ENCODE measurements at places on chromosomes 12 and 14. TPM values are rescaled to one million over a fixed set of nuclear protein-coding genes. Genes with fewer than 3 reads are reported as not detected.

KDM2B gene
- total RNA-seq = 59.8 TPM

NTN4 gene
- 0.25 TPM for total RNA-seq

DNA sequence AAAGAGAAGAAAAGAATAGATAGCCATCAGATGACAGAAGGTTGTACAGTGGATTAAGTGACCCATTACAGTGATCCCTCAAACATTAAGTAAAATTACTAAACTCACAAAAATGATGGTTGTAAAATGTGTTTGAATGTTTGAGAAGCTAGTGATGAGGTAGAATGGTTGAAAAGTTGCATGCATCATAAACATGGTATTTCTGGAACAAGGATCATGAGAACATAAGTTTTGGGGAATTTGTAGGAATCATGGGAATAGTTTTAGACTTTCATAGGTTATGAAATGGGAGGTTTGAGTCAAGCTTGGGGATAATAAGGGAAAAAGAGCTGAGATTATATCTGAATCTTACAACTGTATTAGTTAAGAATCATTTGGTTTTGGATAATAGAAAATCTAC is 34.1 kb upstream of the NEDD1 start:
- H3K36me3 ChIP-seq = no peaks in the 10 kb centered on the region
- H3K4me1 ChIP-seq = no peaks in the 10 kb centered on the region
- no peak overlapping the region for H3K4me3 ChIP-seq
- DNase-seq = no peak
- H3K27me3 ChIP-seq = peaks cover 1% of the 10 kb centered on the region

HHIPL1 gene
- 0.10 TPM for total RNA-seq

DNA sequence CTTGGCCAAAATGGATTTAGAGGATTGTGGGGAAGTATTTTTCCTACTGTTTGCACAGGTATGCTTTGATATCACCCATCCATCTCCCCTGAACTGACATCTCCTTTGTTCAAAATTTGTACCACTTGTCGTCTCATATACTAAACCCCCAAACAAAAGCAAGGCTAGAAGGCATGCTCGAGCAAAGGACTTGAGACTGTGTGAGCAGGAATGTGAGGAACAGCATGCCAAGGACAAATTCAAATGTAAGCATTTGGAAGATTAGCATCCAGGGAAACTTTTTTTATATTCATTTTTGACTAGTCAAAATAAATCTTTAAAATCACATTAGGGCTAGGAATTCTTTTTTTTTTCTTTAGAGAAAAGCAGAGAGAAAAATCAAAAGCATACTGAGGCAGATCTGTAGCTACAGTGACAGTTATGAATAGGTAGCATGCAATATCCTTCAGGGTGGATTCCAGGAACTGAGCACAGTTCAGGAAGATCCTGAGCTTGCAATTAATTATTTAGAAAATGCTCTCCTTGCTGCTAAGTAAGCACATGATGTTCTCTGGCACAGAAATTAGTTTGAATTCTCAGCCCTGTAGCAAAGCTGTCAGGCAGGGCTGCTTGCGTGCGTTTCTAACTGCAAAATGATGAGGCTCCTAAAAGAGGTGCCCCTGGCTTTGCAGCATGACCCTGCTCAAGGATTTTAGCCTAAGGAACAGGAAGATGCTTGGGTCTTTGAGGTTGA is 327.7 kb downstream of the LRIG3 start:
- no peaks in the 10 kb centered on the region for H3K4me1 ChIP-seq
- H3K36me3 ChIP-seq = no peaks in the 10 kb centered on the region
- DNase-seq = no peak
- no peaks in the 10 kb centered on the region for H3K27me3 ChIP-seq
- H3K4me3 ChIP-seq = no peak overlapping the region
- no peak overlapping the region for H3K27ac ChIP-seq

- no peak overlapping the region for H3K27ac ChIP-seq
- no peak for DNase-seq
- H3K4me3 ChIP-seq = no peak overlapping the region
- H3K36me3 ChIP-seq = no peaks in the 10 kb centered on the region
- H3K4me1 ChIP-seq = peaks cover 5% of the 10 kb centered on the region
Observed at GRCh38 chr12:64253356-64253755, 31.3 kb upstream of the KICS2 start.

GRCh38 chr12:6235499-6235898 is 35.3 kb downstream of the CD9 start:
- peaks cover 9% of the 10 kb centered on the region for H3K4me1 ChIP-seq
- no peaks in the 10 kb centered on the region for H3K36me3 ChIP-seq
- H3K4me3 ChIP-seq = no peak overlapping the region
- H3K27ac ChIP-seq = no peak overlapping the region
- DNase-seq = no peak
- H3K27me3 ChIP-seq = peaks cover 10% of the 10 kb centered on the region

- peak within 1 kb of the TSS; percentile 84 for H3K27ac ChIP-seq
- H3K4me1 ChIP-seq = peaks cover 80% of the 10 kb centered on the region
- H3K4me3 ChIP-seq = peak within 1 kb of the TSS; percentile 86
- peaks cover 13% of the 10 kb centered on the region for H3K27me3 ChIP-seq
Observed at GRCh38 chr14:64704143-64704742, at the start of gene PLEKHG3. TSS of gene PLEKHG3 (plus strand) at chr14:64704424. CDS start at chr14:64727632, 23,208 bp downstream.

KRT82 gene
- total RNA-seq = not detected

- H3K27ac ChIP-seq = no peak overlapping the region
- H3K4me3 ChIP-seq = peak overlapping the region; percentile 24
- H3K36me3 ChIP-seq = no peaks in the 10 kb centered on the region
- DNase-seq = no peak
Observed at GRCh38 chr12:57248934-57249742, 1.8 kb downstream of the STAC3 start.

DNA sequence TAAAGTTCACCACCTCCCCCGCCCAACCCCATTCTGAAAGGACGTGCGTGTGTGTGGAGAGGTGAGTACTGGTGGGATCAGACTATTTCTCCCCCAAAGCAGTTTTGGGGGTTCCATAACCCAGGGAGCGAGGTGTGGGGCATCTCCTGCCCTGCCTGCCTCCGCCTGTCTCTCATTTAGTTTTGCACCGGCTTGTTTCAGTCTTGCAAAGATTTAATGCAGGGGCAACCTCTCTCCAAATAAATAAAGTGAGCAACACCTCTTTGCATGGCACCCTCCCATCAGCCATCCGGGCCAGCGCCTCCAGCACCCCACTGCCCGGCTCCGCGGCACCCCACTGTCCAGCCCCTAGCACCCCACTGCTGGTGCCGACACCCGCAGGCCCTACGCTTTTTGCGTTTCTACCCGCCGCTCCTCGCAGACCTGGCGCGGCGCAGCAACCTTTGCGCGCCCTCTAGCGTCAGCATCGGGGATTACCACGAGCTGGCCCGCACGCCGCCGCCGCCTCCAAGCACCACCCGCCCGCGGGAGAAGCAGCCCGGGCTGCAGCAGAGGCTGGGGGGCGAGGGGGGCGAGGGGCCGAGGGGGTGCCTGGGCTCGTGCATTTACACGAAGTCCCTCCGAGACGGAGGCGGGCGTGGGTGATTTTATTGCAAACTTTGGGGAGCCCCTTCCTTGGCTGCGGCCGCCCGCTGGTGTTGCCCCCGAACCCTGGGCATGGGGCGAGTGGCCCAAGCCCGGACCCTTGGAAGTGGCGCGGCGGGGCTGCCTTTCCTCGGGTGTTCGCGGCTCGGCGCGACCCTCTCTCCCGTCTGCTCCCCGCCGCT is 55.8 kb upstream of the VRK1 start:
- H3K36me3 ChIP-seq = no peaks in the 10 kb centered on the region
- peaks cover 10% of the 10 kb centered on the region for H3K4me1 ChIP-seq
- H3K27me3 ChIP-seq = peaks cover 67% of the 10 kb centered on the region
- H3K4me3 ChIP-seq = peak overlapping the region; percentile 47
- peak; percentile 74 for DNase-seq

LGMN gene
- total RNA-seq = 5.9 TPM
